ENCODE measurements at places on chromosomes 1 and 21.

DNA sequence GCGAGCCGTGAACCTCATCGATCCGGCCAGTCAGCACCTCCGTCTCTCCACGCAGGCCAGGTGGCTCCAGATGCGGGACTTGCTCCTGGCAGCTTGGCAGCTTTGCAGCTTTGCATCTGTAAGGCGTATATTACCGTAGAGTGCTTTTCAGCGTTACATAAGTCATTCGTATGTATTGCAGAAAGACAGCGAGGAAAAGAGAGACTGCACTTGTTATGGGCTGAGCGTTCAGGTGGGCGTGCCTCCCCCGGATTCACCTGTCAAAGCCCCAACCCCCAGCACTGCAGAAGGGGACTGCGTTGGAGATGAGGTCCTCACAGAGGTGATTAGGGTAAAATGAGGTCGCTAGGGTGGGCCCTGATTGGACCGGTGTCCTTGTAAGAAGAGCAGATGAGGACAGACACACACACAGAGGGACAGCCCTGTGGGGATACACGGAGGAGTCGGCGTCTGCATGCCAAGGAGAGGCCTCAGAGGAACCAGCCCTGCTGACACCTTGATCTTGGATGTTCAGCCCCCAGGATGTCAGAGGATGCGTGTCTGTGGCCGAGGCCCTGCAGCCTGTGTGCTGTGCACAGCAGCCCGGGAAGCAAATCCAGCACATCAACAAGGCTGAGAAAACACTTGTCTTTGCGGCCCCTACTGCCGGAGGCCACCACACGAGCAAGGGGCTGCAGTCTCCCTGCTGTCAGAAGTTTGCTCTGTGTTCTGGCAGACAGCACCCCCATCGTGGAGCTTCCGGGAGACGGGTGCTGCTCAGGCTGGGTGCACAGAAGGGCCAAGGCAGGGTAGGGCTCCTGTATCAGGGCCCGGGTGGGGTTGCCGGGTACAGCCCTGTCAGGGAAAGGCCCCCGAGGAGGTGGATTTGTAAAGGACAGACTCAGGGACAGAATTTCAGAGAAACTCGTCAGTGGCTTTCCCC, 10.9 kb upstream of the AGPAT3 start:
- H3K4me1 ChIP-seq: peaks cover under 1% of the 10 kb centered on the region
- H3K36me3 ChIP-seq: no peaks in the 10 kb centered on the region
- no peak overlapping the region for H3K27ac ChIP-seq
- DNase-seq: no peak

- H3K4me1 ChIP-seq: peaks cover 23% of the 10 kb centered on the region
- no peak overlapping the region for H3K4me3 ChIP-seq
- DNase-seq: no peak
- no peak overlapping the region for H3K27ac ChIP-seq
Observed at GRCh38 chr1:230215529-230215928, 148.5 kb downstream of the GALNT2 start.

DNA sequence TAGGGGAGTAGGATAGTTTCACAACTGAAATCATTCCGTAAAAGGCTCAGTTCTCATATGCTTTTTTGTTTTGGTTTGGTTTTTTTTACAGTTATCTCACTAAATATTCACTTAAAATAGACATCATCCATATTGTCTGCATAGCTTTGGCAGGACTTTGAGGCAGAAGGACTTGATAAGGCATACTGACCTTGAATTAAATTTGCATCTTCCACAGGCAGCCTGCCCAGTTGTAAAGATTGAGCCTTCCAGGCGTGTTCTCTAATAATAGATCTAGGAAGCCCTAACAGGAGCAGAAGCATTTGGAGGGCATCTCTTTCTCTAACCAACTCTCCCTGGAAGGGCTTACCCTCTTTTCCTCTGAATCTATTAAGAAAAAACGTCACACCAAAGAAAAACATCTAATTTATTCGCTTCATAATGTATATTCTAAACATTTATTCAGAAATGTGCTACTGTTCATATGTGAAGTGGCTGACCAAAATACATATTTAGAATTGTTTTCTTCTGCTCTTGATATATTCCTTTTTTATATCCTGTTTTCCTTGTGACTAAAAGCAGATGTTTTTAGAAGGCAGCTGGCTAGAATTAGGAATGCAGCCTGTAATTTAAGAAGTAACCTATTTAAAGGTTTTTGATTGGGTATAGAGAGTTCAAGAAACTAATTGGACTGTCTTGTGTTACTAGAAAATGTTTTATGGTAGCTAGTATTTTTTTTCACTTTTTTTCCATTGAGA, 20.2 kb downstream of the DESI2 start:
- H3K4me1 ChIP-seq: peaks cover 15% of the 10 kb centered on the region
- H3K4me3 ChIP-seq: no peak overlapping the region
- H3K27ac ChIP-seq: 0 out of 2 replicates have a peak overlapping the region, but pooled peaks have one; percentile 36
- DNase-seq: no peak
- H3K27me3 ChIP-seq: no peaks in the 10 kb centered on the region

DNA sequence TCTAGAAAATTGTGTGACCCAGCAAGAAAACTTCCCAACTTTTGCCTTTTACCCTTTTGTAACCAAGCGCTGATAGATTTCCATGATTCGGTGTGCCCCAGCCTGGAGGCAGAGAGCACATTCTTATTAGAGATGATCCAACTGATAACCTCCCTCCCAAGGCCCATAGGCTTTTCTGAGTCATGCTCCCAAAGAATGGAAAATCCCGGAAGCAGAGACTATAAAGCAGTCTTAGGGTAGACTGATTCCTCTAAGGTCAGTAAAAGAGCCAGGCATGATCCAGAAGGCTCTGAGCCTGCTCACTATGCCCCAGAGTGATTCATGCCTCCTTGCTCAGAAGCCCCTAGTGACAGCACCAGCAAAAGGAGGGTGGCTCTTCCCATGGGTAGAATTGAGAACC, 4.3 kb downstream of the CAMK1G start:
- no peak overlapping the region for H3K27ac ChIP-seq
- H3K4me3 ChIP-seq: no peak overlapping the region
- H3K4me1 ChIP-seq: no peaks in the 10 kb centered on the region
- no peak for DNase-seq
- H3K36me3 ChIP-seq: no peaks in the 10 kb centered on the region

Measured in WTC11 (cell line).